Non-pigmented ciliary epithelial cell (primary cell): ENCODE measurements at places on chromosomes 12 and 14.

GRCh38 chr14:77175843-77176242, 5.8 kb upstream of the TMEM63C start:
- no peak for DNase-seq

- no peak for DNase-seq
Observed at GRCh38 chr14:89384023-89384422, 33.0 kb downstream of the FOXN3 start.

- DNase-seq: no peak
Observed at GRCh38 chr14:36856095-36856878, 194.6 kb downstream of the PAX9 start.

GRCh38 chr12:56103823-56104108, 593 bp upstream of the PA2G4 start:
- no peak for DNase-seq

GRCh38 chr14:104657101-104657524, 32.3 kb upstream of the INF2 start:
- DNase-seq: no peak

DNA sequence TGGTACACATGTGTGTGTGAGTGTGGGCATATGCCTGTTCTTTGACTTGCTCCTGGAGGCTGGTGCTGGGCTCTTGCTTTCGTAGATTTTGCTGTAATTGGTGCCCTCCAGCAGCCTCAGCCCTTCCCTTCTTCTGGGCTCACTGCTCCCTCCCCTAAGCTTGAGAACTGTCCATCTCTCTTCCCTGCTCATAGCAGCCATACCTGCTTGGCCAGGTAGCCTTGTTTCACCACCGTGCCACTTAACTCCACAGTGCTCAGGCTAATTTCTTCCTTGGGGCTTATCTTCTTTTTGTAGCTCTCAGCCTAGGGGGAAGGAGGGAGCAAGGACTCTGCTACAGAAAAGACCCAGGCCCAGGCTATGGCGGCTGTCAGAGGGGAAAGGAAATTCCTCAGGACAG, 19.8 kb downstream of the PLEK2 start:
- DNase-seq: no peak
